Astrocyte of the cerebellum (primary cell): ENCODE measurements at places on chromosomes 12 and 14.

DNA sequence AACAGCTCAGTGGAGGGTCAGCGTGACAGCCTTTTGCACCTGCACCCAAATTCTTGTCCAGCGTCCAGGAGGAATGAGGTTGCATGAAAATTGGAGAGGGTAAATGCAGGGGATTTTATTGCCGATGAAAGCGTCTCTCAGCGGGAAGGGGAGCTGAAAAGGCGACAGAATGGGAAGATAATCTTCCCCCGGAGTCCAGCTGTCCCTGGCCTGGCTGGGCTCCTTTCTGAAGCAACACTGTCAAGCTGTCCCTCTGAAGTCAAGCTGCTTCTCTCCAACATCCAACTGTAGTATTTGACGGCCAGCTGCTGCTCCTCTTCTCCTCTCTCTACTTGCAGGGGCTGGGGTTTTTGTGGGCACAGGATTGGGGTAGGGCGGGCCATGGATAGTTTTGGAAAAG, 32.7 kb downstream of the NOPCHAP1 start:
- DNase-seq: no peak

DNA sequence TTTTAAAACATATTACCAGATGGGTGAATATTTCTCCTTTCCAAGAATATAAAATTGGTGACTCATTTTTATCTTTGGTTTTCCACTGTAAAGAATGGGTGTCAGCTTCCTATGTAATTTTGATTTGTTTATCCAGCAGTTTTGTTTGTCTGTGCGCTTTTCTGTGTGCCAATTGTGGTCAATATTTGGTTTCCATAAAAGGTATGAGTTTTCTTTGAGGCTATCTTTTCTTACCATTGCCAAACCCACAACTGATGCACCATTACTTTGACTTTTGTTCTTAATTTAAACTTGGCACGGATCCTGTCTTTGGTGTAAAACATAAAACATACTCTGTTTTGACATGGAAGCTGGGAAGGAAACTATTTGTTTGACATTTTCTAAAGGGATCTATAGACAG, 78.8 kb upstream of the NAV3 start:
- peak; percentile 81 for DNase-seq

- no peak for DNase-seq
Measured at GRCh38 chr14:76782885-76783566, 21.8 kb downstream of the VASH1 start.

DNA sequence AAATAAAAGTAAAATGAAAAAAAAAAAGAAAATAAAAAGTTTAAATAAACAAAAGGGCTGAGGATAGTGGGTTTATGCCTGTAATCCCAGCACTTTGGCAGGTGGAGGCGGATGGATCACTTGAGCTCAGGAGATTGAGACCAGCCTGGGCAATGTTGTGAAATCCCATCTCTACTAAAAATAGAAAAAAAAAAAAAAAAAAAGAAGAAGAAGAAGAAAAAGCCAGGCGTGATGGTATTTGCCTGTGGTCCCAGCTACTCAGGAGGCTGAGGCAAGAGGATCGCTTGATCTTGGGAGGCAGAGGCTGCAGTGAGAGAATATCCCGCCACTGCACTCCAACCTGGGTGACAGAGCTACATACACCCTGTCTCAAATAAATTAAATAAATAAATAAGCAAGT, 3.9 kb downstream of the TAOK3 start:
- DNase-seq: no peak

GRCh38 chr12:131035245-131035681, 81.6 kb downstream of the ADGRD1 start:
- no peak for DNase-seq

DNA sequence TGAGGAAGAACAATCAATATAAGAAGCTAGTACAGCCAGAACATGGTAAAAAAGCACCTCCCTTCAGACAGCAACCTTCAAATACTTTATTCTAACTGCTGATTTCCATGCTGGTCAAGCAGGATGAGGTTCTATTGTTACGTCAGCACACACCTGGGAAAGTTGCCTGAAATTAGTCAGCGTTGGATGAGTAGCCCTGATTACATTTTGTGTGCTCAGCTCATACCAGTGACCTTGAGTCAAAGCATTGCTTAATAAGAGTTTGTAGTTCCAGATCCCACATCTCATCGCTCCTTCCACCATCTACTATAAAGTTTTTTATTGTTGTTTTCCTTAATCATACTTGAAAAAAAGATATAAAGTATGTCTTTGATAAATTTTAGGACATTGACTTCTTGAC, 361.5 kb downstream of the EGLN3 start:
- peak; percentile 91 for DNase-seq

DNA sequence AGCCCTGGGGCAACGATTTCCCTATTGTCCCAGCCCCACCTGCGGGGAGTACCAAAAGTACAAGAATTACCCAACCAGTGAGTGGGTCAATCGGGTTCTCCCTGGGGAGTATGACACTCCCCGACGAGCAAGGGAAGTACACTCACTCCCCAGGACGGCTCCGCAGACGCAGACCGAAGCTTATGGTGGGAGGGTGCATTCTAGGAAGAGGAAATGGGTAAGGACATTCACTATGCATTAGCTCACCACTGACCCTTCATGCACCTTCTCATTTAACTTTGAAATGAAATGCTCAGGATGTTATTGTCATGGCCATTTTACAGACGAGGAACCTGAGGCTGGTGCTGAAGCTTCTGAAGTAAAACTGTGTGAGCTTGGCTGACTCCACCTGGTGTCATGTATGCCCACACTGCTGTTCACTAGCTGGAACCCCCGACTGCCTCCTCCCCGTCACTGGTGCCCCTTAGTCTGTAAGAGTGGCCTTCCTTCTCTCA, 45.8 kb upstream of the TMED10 start:
- DNase-seq: no peak
